COR-L47 (cell line): ENCODE measurements at places on chromosomes 7 and 10.

- DNase-seq: no peak
Observed at GRCh38 chr7:1078985-1079384, 8.9 kb upstream of the GPER1 start.

DNA sequence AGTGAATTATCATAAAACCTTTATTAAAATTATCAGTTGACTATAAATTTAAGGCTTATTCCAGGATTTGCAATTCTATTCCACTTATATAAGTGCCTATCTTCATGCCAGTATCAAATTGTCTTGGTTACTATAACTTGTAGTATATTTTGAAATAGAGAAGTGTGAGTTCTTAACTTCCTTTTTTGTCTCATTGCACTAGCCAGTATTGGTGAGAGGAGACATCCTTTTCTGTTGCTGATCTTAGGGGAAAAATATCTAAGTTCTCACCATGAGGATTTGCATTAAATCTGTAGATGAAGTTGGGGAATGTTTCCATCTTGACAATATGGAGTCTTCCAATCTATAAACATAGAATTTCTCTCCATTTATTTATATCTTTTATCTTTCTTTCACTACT lies 104.2 kb upstream of the MKI67 start:
- no peak for DNase-seq

- no peak for DNase-seq
Observed at GRCh38 chr10:5953676-5954075, 23.7 kb downstream of the IL15RA start.

- DNase-seq: no peak
Observed at GRCh38 chr7:117096330-117096729, 143.0 kb downstream of the ST7 start.

GRCh38 chr10:101007099-101007711 lies 7.6 kb downstream of the LZTS2 start:
- DNase-seq: no peak

GRCh38 chr10:7547206-7547605 lies 119.6 kb downstream of the ITIH5 start:
- no peak for DNase-seq

- DNase-seq: no peak
Observed at GRCh38 chr7:82362129-82362706, 81.4 kb downstream of the CACNA2D1 start.

DNA sequence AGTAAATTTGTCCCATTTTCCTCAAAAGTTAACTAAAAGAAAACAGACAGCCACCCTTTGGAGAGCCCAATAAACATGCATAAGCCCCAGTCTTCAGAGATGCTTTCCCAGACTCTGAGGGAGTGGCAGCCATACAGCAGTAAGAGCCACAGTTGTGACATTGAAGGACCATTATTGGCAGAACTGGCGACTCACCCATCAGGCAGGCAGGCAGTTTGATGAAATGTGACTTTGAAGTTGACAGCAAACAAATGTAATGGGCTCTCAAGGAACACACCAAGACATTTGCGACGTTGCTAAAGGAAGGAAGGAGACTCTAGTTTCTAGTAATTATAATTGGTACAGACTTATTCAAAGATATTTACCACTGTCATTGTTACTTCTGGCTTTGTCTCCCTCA lies 287.5 kb upstream of the PHYHIPL start:
- DNase-seq: no peak

GRCh38 chr10:102935939-102936605 lies 18.0 kb downstream of the CNNM2 start:
- DNase-seq: no peak

- DNase-seq: no peak
Observed at GRCh38 chr7:140084142-140084655, 21.4 kb upstream of the PARP12 start.

DNA sequence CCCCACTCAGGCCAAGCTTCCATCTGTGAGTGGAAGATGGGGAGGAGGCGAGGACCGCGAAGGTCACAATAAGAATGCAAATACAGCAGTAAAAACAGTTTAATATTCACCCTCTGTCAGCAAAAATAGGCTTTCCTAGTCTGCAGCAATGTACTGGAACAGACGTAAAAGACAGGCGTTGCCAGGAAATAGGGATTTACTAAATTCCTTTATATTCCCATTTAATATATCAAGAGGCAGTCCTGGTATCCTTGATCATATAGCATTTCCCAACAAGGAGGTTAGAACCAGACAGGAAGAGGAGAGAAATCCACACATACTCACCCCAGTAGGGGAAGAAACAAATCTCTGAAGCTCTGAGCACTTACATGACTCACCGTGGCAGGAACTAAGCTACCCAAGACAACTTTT lies 1054.9 kb upstream of the C7orf33 start:
- no peak for DNase-seq

GRCh38 chr7:143882020-143882603 lies 19.9 kb downstream of the TCAF1 start:
- DNase-seq: peak; percentile 23

- no peak for DNase-seq
Observed at GRCh38 chr7:133364959-133365690, 112.2 kb downstream of the EXOC4 start.

GRCh38 chr10:117112220-117112619 lies 25.9 kb downstream of the VAX1 start:
- no peak for DNase-seq

- DNase-seq: no peak
Observed at GRCh38 chr10:21832821-21833130, 170.8 kb downstream of the DNAJC1 start.

GRCh38 chr10:121462955-121463354 lies 135.3 kb downstream of the FGFR2 start:
- no peak for DNase-seq

- peak; percentile 28 for DNase-seq
Observed at GRCh38 chr7:123191132-123191531, 8.6 kb downstream of the SLC13A1 start.

GRCh38 chr10:78457804-78458482 lies 424.3 kb downstream of the RPS24 start:
- DNase-seq: no peak

GRCh38 chr7:47777531-47778152 lies 170.6 kb downstream of the PKD1L1 start:
- DNase-seq: no peak

- DNase-seq: no peak
Observed at GRCh38 chr7:37982423-37982822, 62.0 kb downstream of the EPDR1 start.

GRCh38 chr10:34638406-34639054 lies 176.6 kb downstream of the PARD3 start:
- DNase-seq: peak; percentile 35

GRCh38 chr10:112565434-112566053 lies 118.5 kb downstream of the VTI1A start:
- peak; percentile 9 for DNase-seq

- DNase-seq: no peak
Observed at GRCh38 chr10:59000162-59000825, 176.1 kb upstream of the PHYHIPL start.

DNA sequence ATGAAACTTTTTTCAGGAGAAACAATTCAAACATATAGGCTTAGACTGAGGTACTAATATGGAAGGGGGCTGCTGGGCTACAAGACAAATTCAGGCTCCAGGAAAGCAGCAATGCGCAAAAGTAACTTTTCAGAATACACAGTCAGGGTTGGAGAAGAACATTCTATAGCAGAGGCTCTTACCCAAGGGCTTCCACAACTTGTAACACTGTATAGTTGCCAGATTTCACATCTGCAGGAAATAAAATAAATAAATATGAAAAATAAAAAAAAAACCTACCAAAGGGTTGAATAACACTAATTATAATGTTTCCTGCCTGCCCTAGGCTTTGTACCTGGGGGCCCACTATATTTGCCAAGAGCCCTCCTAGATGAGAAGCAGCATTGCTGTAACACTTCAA lies 14.3 kb downstream of the MMS19 start:
- DNase-seq: no peak

- no peak for DNase-seq
Observed at GRCh38 chr7:152513861-152514770, 78.3 kb upstream of the KMT2C start.

GRCh38 chr10:7817984-7818294 lies 366 bp upstream of the TAF3 start:
- no peak for DNase-seq

- no peak for DNase-seq
Observed at GRCh38 chr7:116911801-116912200, 41.5 kb upstream of the ST7 start.

GRCh38 chr7:22117222-22117621 lies 171.5 kb upstream of the CDCA7L start:
- no peak for DNase-seq

GRCh38 chr7:78083476-78084120 lies 285.0 kb downstream of the PHTF2 start:
- no peak for DNase-seq

- DNase-seq: peak; percentile 37
Observed at GRCh38 chr7:16524332-16524731, 2.3 kb upstream of the LRRC72 start.

GRCh38 chr10:79248341-79249185 lies 98.7 kb upstream of the PPIF start:
- no peak for DNase-seq

GRCh38 chr10:20276127-20276979 lies 460.1 kb downstream of the PLXDC2 start:
- peak; percentile 3 for DNase-seq

GRCh38 chr7:35702541-35702940 lies 7.6 kb upstream of the HERPUD2 start:
- no peak for DNase-seq

DNA sequence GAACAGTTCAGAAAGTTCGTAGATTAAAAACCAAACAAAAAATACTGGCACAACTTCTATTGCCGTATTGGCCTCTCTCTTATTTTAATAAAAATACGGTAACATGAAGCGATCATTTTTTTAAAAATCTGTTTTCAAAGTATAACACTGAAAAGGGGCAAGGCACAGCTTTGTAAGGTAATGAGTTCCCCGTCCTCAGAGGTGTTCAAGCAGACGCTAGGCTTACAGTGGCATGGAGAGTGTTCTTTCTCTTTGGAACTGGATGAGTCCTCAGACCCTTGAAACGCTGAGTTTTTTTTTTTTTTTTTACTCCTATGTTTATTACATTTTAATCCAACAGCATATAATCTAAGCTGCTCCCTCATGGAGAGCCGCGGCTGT lies 7.8 kb downstream of the EN2 start:
- no peak for DNase-seq

GRCh38 chr10:93072713-93073538 lies 767 bp upstream of the CYP26A1 start:
- DNase-seq: no peak

DNA sequence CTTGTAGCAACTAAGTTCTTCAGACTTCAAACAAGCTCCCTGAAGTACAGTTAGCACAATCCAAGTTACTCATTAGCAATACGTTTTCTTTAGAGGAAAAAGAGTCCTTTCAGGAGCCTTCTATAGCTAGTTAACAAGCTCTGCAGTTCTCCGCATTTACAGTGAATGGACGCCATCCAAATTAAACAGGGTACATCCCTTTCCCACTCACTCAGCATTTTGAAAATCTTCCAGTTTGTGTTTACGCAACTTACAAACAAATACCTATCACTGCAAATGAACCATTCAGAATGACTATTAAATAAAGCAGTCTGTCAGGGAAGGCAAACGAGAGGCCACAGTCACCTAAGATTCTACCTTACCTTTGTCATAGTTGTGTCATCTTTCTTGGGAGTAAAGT lies 84.5 kb downstream of the RNF32 start:
- no peak for DNase-seq

DNA sequence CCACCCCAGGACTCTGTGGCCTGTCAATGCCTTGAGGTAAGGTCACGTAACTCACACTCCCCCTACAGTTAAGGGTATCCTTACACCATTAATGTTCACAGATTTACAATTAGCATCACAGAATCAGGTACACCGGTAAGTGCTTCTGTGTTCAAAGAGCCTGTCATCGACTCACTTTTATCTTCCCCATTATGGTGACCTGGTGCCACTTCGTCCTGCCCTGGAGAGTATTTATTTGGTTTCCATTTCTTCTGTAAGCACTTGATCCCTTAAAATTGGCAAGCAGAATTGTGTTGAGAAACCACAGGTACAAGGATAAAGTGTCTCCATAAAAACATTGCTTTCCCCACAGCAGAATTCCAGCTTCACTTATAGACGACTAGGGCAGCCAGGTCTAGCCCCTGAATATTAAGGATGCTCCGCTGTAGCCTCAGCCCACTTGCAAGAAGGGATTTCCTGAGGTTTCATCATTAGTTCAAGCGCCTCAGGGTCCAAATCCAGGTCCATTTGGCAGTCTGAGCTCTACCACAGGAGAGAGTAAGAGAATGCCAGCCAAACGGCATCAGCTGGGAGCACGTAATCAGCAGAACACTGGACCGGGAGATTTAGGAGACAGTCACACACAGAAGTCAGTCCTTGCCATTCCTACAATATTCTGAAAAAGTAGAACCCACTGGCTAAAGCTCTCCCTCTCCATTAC lies 10.1 kb downstream of the ATXN7L1 start:
- DNase-seq: no peak

DNA sequence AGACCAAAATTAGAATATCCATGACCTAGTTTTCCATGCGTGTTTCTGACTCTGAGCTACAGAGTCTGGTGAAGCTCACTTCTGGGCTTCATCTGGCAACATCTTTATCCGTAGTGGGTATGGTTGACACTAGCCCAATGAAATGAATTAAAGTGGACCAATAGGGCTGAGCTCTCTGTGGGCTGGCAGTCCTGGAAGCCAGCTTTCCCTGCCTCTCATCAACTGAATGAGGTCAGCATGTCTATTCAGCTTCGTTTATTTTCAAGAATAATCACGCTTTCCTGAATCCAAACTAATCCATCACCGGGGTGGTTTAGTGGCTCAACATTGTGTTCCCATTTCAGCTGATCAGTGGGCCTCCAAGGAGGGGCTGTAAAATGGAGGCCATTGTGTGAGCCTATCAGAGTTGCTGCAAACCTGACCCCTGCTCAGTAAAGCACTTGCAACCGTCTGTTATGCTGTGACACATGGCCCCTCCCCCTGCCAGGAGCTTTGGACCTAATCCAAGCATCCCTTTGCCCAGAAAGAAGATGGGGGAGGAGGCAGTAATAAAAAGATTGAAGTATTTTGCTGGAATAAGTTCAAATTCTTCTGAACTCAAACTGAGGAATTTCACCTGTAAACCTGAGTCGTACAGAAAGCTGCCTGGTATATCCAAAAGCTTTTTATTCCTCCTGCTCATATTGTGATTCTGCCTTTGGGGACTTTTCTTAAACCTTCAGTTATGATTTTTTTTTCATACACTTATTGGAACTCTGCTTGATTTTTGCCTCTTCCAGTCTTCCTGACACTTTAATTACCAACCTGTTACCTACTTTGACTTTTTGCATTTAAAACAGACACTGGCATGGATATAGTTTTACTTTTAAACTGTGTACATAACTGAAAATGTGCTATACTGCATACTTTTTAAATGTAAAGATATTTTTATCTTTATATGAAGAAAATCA lies 35.5 kb downstream of the CAV1 start:
- DNase-seq: peak; percentile 16

DNA sequence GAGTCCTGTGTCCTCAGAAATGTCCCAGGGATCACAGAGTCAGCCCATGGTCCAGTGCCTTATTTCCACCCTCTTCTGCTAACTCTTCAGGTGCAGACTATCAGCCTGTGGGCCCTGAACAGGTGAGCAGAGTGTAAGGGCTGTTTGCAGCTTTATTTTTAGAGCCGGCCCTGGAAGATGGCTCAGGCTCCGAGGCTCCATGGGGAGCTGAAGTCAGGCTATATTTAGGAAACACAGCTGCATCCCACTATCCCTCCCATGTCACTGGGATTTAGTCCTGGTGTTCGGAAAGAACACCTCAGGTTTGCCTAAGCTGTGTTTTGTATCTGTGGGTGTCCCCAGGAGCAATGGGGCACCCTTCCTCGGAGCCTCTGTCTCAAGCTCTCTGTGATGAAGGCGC lies 126.9 kb downstream of the RPS24 start:
- DNase-seq: no peak

GRCh38 chr7:51034521-51035264 lies 252.0 kb upstream of the GRB10 start:
- DNase-seq: no peak
